ENCODE measurements at places on chromosomes 7 and 10.
A peak's percentile ranks its signal among the peaks of the same experiment; 100 is the strongest.

DNA sequence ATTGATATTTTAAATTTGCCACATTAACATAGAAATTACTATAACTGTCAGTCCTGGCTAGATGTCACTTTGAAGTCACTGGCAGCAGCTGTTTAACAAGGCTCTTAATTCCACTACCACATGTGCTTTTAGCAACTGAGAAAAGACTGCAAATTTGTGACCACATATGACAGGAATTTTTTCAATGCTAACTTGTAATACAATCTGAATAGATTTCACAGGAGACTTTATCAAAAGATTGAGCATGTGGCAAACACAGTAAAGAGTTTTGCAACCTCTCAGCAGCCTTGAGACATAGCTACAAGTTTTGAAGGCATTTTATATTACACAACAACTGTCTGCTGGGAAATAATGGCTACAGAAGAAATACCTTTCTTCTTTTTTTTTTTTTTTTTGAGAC is 73.0 kb downstream of the MICU1 start:
- no peak for DNase-seq

DNA sequence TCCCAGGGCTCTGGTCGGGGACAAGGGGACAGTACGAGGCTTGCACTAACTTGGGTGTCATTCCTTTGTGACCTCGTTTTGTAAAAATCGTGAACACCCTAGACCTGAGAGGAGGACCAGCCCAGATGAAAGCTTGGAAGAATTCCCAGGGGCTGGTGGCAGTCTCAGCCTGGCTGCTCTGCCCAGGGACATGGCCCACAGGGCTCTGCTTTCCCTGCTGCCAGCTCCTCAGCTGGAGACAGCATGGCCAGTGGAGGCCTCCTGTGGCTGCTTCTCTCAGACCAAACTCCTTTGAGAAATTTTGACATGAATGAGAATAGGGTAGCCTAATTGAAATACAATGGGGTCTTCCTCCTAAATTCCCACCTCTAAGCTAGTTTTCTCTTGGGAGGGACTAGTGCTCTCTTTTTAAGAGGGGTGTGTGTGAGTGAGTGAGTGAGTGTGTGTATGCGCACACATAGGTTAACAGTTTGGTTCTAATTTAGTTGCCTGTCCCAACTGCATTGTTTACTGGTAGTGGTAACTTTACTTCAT is 140.3 kb upstream of the EFCAB10 start:
- DNase-seq = no peak

- no peak for DNase-seq
Observed at GRCh38 chr7:117020591-117020973, 67.3 kb downstream of the ST7 start.

DNA sequence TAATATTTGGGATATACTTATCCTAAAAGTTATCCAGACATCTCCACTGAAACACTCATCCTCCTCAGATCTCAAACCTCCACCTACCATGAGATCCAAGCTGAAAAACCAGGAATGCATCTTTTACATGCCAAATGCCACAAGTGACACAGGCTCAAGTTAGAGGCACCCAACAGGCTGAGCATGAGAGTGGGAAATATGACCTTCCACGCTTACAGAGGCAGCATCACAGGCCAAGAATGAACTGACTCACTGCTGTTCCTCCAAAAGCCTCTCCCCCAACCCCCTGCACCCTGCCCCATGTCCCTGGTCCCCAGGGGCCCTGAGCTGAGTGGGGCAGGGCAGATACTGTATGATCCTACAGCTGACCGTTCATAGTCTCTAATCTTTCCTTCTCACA is 4.8 kb upstream of the MTPAP start:
- no peak for DNase-seq

DNA sequence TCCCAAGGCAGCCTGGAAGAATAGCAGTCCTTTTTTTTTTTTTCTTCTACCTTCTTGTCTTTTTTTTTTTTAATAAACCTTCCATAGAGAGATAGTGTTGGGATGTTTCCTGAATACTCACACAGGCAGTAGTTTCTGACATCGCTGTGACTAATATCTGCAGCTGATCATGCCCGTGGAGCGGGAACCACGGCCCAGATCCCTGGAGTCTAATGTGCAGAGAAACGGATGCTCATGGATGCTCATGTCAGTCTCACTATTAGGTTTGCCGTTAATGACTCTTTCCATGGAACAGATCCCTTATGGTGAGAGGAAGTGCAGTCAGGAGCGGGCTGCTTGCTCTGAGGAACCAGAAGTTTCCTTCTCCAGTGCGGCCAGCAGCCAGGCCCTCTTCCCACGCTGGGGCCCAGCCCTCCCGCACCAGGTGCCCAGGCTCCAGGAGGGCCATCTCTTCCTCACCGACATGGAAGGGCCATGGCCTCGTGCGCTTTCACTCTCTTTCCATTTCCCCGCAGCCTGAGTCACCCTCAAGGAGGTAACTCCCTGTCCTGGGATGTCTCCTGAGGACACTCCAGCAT is 132.5 kb downstream of the WDR37 start:
- DNase-seq = no peak

DNA sequence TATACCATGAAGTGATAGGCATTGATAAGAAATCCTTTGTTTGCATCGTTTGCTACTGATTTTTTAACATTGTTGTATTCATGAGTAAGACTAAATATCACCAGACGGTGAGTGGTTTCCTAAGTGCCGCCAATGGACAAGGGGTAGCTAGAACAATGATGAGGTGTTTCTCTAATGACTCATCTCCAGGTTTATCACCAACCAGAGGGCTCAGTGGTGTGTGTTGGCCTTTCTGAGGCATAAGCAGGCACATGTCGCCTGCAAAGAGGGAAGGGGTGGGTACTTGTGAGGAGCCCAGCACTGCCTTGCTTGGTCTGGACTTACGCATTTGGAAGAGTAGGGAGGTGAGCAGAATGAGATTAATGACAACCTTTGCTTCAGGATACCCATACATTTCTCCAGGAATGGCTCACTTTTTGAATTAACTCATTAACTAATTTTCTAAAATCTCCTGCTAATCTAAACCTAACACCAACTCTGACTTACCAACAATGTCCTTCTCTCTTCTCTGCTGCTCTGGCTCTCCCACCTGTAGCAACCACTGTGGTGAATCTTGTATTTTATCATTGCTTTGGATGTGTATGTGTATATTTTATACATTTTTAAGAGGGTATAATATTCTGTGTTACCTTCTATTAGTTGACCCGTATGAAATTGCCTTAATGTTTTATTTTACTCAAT is 722.6 kb downstream of the GRID1 start:
- no peak for DNase-seq

GRCh38 chr10:77608281-77608680 is 29.3 kb downstream of the KCNMA1 start:
- DNase-seq = no peak

DNA sequence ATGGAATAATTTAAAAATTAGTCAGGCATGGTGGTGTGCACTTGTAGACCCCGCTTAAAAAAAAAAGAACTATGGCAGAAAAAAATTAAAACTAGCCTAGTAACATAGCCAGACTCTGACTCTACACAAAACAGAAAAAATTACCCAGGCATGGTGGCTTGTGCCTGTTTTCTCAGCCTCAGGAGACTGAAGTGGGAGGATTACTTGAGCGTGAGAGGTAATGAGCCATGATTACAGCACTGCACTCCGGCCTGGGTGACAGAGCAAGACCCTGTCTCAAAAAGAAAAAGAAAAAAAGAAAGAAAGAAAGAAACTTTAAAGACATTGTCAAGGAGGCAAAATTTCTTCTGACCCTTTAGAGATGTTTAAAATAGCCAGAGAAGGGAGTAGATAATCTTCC is 109.0 kb upstream of the TMEM106B start:
- DNase-seq = no peak

DNA sequence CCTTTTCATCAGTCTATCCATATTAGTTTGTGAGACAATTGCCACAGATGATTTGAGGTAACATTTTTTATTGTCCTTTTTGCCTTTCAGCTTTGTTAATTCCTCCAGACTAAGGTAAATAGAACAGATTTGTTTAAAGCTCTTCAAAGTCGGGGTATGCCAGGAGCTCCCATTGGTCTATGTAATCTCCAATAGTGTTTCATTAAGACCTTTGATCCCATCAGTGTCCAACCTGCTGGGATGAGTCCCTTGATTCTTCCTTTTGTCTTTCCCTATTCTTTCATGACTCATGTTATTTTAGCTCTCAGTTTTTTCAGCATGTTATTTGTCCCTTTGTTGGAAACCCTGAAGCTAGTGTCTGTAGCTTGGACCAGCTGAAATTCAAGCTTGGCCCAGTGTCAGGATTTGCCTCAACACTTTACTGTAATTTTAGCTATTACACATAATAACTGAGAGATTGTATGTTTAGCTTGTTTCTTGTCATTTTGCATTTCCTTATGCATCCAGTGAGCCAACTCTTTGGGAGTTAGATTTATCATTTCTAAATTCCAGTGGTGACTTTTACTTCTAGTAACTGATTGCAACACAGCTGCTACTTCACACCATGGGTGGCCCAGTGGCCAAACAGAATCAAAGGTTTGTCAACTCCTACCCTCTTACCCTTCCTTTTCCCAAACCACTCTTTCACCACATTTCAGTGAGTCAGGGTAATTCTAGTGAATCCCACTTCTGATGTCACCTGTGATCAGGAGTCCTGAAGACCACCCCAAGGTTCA is 15.3 kb downstream of the AGBL3 start:
- DNase-seq = no peak

- no peak for DNase-seq
Observed at GRCh38 chr7:828793-829561, 3.3 kb upstream of the SUN1 start.

DNA sequence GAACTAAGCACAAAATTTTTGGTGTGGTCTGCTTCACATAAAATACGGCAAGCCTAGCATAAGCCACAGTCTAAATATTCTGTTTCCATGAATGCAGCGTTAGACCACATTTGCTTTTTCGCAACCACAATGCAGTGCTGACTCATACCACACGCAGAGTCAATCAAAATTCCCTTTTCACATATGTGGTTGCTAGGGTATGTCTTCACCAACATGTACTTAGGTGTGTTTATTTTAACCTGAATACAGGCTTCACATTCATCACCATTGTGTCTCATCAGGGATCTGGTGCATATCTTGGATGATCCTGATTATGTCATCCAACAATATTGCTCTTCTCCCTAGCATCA is 90.8 kb downstream of the CHN2 start:
- peak; percentile 80 for DNase-seq

- no peak for DNase-seq
Observed at GRCh38 chr10:121694327-121694965, 96.2 kb upstream of the FGFR2 start.

- no peak for DNase-seq
Observed at GRCh38 chr7:28200598-28200997, 20.0 kb upstream of the JAZF1 start.

DNA sequence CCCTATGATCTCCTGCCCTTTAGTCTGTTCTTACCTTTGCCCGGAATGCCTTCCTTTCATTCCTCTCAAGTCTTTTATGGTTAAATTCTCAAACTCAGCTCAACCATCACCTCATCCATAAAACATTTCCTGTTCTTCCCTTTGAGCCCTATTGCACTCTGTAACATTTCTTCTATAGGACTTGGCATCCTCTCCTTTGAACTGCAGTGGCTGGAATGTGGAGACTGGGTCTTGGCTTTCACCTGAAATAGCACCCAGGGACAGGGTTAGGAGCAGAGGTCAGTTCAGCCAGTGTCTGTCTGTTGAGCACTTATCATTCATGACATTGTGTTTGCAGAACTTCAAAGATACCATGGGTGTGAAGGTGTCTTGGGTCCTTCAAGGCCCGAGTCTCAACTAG is 7.2 kb downstream of the NFE2L3 start:
- no peak for DNase-seq

GRCh38 chr10:103617602-103618385 is 124.3 kb downstream of the NEURL1 start:
- no peak for DNase-seq

DNA sequence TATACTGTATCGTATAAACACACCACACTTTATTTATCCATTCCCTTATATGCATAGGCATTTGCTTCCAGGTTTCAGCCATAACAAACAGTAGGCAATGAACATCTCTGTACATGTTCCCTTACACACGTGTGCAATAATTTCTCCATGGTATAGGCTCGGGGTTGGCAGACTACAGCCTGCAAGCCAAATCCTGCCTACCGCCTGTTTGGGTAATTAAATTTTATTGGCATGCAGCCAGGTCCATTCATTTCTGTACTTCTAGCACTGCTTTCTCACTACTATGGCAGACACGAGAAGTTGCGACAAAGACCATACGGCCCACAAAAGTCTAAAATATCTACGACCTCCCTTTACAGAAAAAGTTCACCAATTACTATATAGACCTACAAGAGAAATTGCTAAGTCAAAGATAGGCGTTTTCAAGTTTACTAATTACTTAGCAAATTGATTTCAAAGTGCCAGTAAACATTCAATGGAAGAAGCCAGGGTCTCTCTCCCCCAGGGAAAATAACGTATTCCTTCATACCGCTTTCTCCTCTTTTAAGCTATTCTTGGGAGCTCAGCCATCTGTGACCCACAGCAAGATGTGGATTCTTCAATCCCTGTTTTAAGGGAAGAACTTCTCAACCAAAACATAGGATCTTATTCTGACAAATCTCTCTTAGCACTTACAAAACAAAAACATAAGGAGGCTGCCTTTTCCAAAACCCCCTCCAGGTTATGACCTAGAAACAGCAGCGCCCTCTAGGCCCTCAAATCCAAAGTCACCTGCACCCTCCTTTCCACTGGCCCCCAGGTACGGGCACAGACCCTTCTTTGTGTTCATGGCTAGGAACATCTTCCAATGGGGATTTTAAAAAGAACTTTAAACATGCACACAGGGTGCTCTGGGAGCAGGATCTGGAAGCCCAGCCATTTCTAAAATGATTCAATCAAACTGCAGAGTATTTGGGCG is 100.5 kb downstream of the FGFR2 start:
- no peak for DNase-seq

GRCh38 chr7:150972023-150972468 is 6.1 kb downstream of the KCNH2 start:
- DNase-seq = no peak

GRCh38 chr10:129960481-129961156 is 3.5 kb downstream of the EBF3 start:
- DNase-seq = no peak

GRCh38 chr10:79285315-79286197 is 61.7 kb upstream of the PPIF start:
- no peak for DNase-seq

GRCh38 chr10:83448013-83448412 is 691.3 kb upstream of the GHITM start:
- DNase-seq = no peak

- DNase-seq = no peak
Observed at GRCh38 chr7:100812729-100813128, 14.6 kb downstream of the EPHB4 start.

DNA sequence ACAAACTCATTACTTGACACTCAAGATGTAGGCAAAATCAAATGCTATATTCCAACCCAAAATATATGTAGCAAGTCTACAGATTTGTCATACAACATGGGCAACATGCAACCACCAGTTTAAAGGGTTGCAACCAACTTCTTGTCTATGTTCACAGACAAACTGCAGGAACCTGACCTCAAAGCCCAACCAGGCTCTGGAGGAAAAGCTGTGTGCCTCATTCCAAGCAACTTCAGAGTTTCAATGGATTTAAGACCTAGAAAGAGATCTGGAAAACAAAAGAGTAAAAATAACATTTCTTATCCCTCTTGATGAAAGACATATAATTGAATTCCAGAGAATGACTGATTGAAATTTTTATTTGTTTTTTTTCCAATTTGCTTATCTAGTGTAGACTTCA is 300.5 kb upstream of the ETV1 start:
- no peak for DNase-seq

- DNase-seq = no peak
Observed at GRCh38 chr7:155375337-155376277, 77.9 kb downstream of the INSIG1 start.

All from thymus (tissue), 14 donors.